Astrocyte (in vitro differentiated cells and primary cell): ENCODE measurements at places on chromosomes 4 and X. TPM values are rescaled to one million over a fixed set of nuclear protein-coding genes. Genes with fewer than 3 reads are reported as not detected.

- H3K4me1 ChIP-seq: no peaks in the 10 kb centered on the region
- H3K27ac ChIP-seq: no peak overlapping the region
- no peaks in the 10 kb centered on the region for H3K36me3 ChIP-seq
- no peak overlapping the region for H3K4me3 ChIP-seq
- no peak for DNase-seq
These were observed 4.5 kb upstream of the GRSF1 start for GRCh38 chr4:70844180-70844579.

DNA sequence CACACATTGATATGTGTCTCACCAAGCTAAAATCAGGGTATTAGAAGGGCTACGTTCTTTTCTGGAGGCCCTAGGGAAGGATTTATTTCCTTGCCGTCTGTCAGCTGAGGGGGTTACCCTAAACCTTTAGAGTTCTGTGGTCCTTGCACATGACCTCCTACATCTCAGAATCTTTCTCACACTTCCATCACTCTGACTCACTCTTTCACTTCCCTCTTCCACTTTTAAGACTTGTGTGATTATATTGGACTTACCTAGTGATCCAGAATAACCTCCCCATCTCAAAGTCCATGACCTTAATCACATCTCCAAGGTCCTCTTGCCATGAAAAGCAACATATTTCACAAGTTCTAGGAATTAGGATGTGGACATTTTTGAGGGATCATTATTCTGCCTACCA, 53.6 kb upstream of the FUNDC1 start:
- H3K4me1 ChIP-seq: no peaks in the 10 kb centered on the region
- no peaks in the 10 kb centered on the region for H3K36me3 ChIP-seq
- H3K27ac ChIP-seq: no peak overlapping the region
- DNase-seq: no peak
- no peak overlapping the region for H3K4me3 ChIP-seq

DNA sequence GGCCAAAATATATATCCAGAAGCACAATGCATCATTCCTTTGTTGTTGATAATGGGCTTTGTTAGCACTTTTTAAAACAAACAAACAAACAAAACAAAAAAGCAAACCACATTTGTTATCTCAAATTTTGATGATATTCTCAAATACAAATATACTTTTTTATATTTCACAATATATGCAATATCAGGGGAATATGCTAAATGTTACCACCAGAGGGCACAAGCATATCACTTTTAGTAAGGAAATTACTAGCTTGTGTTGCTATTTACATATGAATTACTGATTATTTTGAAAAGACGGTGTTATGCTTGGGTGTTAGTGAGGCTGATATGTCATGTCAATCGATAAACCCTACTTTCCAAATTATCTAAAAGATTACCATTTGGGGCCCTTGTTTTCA, 29.1 kb downstream of the RIPPLY1 start:
- no peak overlapping the region for H3K4me3 ChIP-seq
- H3K27me3 ChIP-seq: no peaks in the 10 kb centered on the region
- H3K4me1 ChIP-seq: no peaks in the 10 kb centered on the region
- no peak overlapping the region for H3K27ac ChIP-seq
- DNase-seq: peak; percentile 14

GRCh38 chr4:159487284-159487747, 384.4 kb downstream of the RAPGEF2 start:
- peaks cover 8% of the 10 kb centered on the region for H3K4me1 ChIP-seq
- H3K27me3 ChIP-seq: peaks cover 3% of the 10 kb centered on the region
- no peaks in the 10 kb centered on the region for H3K36me3 ChIP-seq
- peak overlapping the region; percentile 37 for H3K4me3 ChIP-seq

DNA sequence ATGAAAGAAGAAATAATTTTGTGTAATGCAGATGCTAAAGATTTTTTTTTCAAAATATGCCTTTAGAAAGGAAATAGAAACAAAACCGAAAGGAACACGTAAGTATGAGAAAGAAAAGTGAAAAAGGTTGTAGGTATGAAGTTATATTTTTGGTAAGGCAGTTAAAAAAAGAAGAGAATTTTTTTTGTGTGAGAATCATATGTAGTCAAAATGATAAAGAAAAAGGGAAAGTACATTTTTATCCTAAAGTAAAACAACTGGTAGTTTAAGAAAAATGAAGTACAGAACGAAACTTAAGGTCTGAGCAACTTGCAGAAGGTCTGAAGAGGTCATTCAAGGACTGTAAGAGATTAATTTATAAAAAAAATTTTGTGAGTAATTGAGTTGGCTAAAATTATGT, 164.0 kb upstream of the TRAM1L1 start:
- no peaks in the 10 kb centered on the region for H3K27me3 ChIP-seq
- H3K36me3 ChIP-seq: no peaks in the 10 kb centered on the region
- H3K4me3 ChIP-seq: no peak overlapping the region
- no peak overlapping the region for H3K27ac ChIP-seq
- no peaks in the 10 kb centered on the region for H3K4me1 ChIP-seq
- no peak for DNase-seq

DNA sequence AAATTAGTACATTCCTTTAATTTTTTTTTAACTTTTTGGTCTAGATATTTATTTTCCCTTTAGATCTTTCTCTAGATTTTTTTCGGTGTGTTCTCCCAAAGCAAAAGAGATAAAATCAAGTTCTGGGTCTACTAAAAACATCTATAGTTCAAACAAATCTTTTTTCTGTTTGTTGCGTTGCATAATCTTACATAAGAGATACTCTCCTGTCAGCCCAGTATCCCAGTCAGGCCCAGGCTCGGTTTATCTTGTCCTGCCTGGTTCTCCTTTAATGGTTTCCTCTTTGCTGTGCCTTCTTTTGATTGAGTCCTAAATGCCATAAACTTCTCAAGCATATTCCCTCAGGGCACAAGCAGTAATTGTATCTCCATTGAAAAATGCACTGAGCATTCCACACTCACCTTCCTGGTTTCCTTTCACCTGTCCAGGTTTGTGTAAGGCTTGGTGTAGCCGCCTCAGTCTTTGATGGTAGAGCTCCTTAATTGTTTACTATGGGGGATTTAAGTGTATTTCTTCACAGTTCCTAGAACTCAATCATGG, 104.9 kb downstream of the TMEM131L start:
- H3K27ac ChIP-seq: no peak overlapping the region
- H3K27me3 ChIP-seq: no peaks in the 10 kb centered on the region
- no peaks in the 10 kb centered on the region for H3K4me1 ChIP-seq
- H3K36me3 ChIP-seq: no peaks in the 10 kb centered on the region

GRCh38 chrX:30938295-30938694, 49.2 kb upstream of the TAB3 start:
- H3K4me3 ChIP-seq: no peak overlapping the region
- H3K36me3 ChIP-seq: no peaks in the 10 kb centered on the region
- no peaks in the 10 kb centered on the region for H3K4me1 ChIP-seq
- H3K27me3 ChIP-seq: no peaks in the 10 kb centered on the region
- no peak overlapping the region for H3K27ac ChIP-seq

DNA sequence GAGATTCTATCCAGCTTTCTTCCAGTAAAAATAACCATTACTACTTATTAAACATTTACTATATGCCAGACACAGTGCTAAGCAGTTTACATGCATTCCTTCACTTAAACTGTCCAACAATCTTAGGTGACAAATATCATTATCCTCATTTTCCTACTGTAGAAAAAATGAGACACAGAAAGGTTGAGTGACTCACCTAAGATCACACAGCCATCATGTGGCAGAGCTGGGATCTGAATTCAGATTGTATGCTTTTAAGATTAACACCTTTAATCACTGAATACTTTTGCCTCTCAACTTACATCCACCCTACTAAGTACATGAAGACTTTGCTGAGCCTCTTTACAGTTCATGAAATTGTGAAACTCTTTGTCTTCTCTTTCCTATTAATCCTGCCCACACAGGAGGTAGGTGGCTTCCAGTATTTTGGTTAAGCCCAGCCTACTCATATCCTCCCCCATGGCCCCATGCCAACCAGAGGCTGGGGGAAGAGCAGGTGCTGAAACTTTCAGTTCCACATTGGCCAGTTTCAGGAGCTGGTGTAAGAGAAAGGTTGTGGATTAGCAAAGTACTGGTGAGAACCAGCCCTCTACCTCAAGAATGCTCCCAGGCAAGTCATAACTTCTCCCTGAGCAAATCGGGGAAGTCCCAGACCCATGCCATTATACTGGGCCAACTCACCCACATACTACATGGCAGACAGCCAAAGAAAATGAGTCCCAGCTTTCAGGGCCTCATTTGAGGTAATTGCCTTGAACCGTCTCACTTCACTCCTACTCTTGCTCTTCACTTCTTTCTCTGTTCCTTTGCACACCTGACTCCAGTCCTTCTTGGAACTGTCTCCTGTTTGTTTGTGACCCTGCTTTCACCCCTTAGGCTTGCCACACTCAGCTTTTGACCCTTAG, 211.1 kb downstream of the GUCY2F start:
- no peak overlapping the region for H3K4me3 ChIP-seq
- no peaks in the 10 kb centered on the region for H3K27me3 ChIP-seq
- DNase-seq: peak; percentile 17
- no peaks in the 10 kb centered on the region for H3K36me3 ChIP-seq

DNA sequence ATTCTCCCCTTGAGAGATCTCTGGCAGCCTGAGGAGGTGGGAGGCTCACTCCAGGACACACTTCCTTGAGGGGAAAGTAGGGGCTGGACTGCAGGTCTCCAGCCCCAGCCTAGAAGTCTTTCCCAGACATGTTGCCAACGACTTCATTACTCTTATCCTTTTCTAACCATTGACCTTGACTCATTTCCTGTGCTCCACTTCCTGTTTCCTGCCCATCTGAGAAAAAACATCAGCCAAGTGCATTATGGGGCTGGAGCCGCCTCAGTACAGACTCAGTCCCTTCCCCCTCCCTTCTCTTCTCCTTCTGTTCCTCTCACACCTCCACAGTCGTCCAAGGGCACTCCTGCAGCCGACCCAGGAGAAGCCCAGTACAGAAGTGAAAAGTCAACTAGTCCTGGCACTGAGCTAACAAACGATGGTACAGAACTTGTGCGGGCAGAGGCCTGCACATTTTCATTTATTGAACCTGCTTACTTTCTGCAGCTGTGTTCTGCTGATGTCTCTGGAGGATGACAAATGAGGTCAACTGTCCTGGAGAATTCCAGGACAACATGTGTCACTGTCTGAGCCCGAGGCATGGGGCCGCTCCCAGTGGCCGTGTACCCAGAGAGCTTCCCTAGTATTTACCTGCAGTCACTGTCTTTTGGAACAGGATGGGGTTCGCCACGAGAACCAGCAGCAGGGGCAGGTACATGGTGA, 20.1 kb downstream of the GPR143 start:
- no peaks in the 10 kb centered on the region for H3K36me3 ChIP-seq
- peak overlapping the region; percentile 54 for H3K27ac ChIP-seq

- no peak overlapping the region for H3K4me3 ChIP-seq
- DNase-seq: no peak
- H3K36me3 ChIP-seq: no peaks in the 10 kb centered on the region
- no peaks in the 10 kb centered on the region for H3K4me1 ChIP-seq
- H3K27ac ChIP-seq: no peak overlapping the region
These were observed 166.0 kb downstream of the STAG2 start for GRCh38 chrX:124127496-124127895.

GRCh38 chr4:48178931-48179330, 44.9 kb upstream of the TXK start:
- H3K27me3 ChIP-seq: no peaks in the 10 kb centered on the region
- no peak overlapping the region for H3K4me3 ChIP-seq
- peaks cover 4% of the 10 kb centered on the region for H3K4me1 ChIP-seq
- H3K27ac ChIP-seq: no peak overlapping the region

DNA sequence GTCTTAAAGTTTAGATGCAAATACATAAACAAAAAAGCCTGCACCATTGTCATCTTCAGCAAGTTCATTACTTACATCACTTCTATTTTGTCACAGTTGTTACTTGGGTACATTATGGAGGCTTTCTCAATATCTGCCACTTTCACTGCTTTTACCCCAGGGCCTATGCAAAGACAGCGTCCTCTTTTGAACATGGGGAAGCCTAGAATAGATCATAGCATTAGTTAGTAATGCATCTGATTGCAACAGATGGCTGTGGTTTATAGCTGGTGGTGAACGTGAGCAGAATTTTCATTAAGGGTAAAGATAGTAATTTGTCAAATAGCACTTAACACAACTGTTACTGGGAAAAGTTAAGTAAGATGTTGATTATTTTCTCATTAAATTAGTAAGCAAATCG, 729 bp downstream of the CXCL11 start:
- DNase-seq: no peak
- peaks cover 3% of the 10 kb centered on the region for H3K27me3 ChIP-seq
- H3K36me3 ChIP-seq: no peaks in the 10 kb centered on the region
- no peak overlapping the region for H3K4me3 ChIP-seq

- H3K27ac ChIP-seq: no peak overlapping the region
- H3K27me3 ChIP-seq: no peaks in the 10 kb centered on the region
- DNase-seq: peak; percentile 30
- no peaks in the 10 kb centered on the region for H3K36me3 ChIP-seq
These were observed 15.1 kb downstream of the LAMP2 start for GRCh38 chrX:120453985-120454384.

DNA sequence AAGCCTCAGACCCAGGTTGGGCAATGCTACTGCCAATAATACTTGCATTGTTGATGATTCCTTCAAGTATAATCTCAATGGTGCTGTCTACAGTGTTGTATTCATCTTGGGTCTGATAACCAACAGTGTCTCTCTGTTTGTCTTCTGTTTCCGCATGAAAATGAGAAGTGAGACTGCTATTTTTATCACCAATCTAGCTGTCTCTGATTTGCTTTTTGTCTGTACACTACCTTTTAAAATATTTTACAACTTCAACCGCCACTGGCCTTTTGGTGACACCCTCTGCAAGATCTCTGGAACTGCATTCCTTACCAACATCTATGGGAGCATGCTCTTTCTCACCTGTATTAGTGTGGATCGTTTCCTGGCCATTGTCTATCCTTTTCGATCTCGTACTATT, 7.4 kb downstream of the LPAR4 start:
- DNase-seq: no peak
- H3K4me3 ChIP-seq: no peak overlapping the region
- no peaks in the 10 kb centered on the region for H3K4me1 ChIP-seq
- H3K36me3 ChIP-seq: no peaks in the 10 kb centered on the region
- no peak overlapping the region for H3K27ac ChIP-seq
- no peaks in the 10 kb centered on the region for H3K27me3 ChIP-seq

DNA sequence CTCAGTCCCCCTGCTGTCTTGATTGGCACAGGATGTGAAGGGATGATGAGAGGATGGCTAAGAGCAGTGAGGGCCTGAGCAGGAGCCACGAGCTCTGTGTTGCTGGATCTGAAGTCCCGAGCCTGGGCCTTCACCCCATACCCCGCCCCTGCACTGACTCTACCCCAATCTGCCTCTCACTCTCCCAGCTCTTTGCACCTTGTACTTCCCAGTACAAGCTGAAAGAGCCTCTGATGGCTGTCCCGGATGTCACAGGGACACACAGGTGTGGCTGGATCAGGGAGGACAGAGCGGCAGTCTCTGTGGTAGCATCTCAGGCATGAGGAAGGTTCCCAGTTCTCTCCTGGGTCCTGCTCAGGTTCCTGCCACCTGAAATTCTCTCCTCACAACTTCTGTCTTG, 103.6 kb downstream of the CHIC2 start:
- no peaks in the 10 kb centered on the region for H3K36me3 ChIP-seq
- no peak overlapping the region for H3K27ac ChIP-seq
- DNase-seq: no peak

The NKX3-2 gene
- total RNA-seq: 5.2 and 5.9 TPM in 2 replicates

The ARMCX6 gene
- 68.0 and 71.2 TPM in 2 replicates for total RNA-seq

The WDR17 gene
- 1.8 and 2.0 TPM in 2 replicates for total RNA-seq

The CD40LG gene
- not detected in 2 replicates for total RNA-seq

The RIPPLY1 gene
- not detected in 2 replicates for total RNA-seq

The TASL gene
- not detected in 2 replicates for total RNA-seq

The LPAR4 gene
- 4.8 and 7.0 TPM in 2 replicates for total RNA-seq

The TLL1 gene
- total RNA-seq: 1.9 and 2.7 TPM in 2 replicates
